ENCODE measurements at places on chromosomes 1 and 21.

DNA sequence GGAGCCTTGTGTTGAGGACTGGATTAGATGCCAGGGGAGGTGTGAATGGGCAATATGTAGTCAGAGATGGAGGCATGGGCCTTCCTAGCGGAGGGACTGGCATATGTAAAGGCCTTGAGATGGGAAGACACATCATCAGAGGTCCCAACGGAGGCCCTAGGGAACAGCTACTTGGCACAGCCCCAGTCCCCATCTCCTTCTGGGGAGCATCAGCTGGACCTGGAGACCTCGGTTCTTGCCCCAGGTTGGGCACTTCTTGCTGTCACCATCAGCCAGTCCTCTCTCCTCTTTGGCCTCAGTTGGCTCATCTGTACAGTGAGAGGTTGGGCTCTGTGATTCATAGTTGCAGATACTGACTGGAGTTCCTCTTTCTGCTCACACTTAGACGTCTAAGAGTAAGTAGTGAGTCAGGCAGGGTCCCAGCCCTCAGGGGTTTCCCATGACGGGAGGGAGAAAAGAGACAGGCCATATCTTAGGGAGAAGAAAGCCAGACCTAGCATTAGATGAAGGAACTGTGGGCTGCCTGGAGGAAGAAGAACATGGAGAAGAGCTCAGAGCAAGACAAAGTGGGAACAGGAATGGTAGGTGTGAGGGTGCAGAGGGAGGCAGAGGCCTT is 3.4 kb upstream of the MARCKSL1 start:
- DNase-seq = no peak

DNA sequence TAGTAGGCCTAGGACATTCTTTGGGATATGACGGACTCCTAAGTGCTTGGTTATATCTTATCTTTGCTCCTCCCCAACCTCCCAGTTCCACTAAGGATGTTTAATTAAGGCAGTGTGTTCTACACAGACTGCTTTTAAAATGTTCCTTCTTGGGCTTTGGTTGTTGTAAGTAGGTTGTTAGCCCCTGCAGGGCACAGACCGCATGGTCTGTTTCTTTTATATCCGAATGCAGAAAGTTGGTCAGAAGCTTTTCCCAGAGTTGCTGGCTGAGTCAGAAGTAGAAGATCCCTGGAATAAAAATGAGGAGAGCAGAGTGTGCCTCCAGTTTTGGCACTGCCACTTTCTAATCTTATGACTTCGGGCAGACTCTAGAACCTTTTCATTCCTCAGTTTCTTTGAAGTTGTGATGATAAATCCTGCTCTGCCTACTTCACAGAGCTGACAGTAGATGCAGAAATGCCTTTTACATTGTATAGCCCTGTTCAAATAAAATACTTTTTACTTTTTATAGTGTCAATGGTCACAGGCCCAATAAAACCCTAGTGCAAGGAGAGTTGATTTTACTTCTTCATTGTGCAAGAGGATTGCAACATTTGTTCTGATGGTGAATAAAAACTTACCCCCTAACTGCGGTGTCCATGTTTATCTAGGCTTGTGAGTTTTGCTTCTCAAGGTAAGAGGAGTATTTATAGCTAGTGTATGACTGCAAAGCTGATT is 18.4 kb downstream of the FMN2 start:
- DNase-seq = no peak

DNA sequence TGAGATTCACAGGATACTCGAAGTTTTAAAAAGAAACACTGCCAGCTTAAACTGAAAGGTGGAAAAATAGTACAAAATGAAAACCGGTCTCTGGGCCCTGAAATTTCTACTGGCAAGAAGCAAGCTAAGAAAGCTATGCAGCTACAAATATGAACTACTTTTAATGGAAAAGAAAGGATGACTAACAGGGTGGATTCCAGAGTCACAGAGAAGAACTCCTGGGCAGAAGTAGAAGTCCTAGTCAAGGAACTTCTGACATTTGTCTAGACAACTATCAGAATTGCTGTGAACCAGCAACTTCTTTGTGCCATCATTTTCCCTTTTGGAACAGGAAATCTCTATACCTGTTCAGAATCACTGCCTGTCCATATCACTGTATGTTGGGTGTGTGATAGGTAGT is 38.1 kb downstream of the CD160 start:
- DNase-seq = no peak

DNA sequence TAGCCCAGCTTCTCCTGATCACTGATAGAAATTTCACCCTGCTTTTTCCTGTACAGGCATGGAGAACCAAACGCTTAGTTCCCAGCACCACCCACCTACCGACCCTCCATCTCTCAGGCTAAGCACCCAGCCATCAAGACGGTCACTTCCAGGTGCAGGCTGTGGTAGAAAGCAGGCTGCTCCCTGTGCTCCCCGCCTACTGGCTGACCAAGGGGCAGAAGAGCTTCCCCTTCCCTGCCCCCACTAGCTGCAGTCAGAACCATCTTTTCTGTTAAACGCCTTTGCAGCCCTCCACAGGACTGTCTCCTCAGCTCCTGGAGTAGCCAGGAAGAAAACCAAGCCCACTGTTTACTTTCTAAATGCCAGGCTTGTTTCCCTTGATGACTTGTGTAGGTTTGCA is 23.0 kb downstream of the SPATA46 start:
- DNase-seq = no peak

DNA sequence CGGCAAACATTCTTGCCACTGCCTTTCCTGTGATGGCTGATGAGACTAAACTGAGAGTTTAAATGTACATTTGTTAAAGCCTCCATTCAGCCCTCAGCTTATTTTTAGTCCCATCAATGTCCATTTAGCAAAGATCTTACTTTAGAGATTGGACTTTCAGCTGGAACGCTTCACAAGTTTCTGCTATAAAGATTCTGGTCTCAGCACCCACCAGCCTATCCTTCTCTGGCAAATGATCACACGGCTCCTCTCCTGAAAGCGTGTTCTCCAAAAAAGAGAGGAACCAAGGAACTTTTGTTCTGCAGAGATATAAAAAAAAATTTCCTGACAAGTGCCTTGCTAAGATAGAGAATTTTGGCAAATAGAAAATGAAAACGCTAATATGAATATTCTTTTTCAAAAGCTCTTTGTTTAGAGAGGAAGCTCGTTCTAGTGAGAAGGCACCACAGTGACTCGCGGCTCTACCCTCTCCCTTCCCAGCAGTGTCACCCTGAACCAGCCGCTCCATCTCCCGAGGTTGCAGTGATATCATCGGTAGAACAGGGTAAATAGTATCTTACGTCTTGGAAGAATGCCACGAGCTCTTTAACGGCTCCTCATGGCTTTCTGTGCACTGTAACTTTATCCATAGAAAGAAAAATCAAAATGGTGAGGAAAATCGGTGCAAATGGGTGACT is 200.2 kb downstream of the APP start:
- no peak for DNase-seq

DNA sequence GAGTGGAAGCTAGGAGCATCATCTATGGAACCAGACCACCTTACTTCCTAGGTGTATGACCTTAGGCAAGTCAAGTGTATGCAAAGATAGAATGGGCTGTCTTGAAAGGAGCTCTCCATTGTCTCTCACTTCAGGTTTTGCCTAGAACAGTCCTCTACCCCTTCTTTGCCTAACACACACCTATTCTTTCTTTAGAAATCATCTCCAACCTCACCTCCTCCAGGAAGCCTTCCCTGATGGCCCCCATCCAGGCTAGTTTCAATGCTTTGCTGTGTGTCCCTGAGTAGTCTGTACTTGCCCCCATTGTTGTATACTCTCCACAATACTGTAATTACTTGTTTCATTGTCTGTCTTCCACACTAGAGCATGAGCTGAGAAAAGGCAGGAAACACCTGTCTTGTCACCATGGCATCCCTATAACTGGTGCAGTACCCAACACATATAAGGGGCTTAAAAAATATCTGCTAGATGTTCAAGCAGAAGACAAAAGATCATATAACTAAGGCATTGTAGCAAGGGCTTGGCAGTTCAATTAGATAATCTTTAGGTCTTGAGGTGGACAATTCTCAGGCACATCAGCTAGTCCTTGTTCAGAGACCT is 83.0 kb downstream of the RRAGC start:
- no peak for DNase-seq

- no peak for DNase-seq
Measured at GRCh38 chr1:3164671-3165070, 95.7 kb downstream of the PRDM16 start.

- DNase-seq = no peak
Measured at GRCh38 chr1:42853116-42853884, 6.9 kb downstream of the ZNF691 start.

DNA sequence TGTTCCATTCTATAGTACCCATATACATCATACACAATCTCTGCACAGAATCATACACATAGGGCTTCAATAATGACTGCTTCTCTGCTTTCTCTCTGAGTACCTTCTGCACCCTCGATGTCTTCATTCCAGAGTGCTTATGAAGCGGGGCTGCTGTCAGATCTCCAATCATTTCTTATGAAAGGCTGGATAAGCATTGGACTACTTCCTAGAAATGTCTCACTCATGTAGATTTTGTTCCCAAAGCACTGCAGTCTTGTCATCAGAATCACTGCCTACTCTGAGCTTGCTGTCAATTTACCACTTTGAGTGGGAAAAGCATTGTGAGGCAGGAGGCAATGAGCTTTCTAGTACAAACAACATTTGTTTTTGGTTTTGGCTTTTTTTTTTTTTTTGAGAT is 179.0 kb downstream of the SLC35F3 start:
- DNase-seq = no peak

DNA sequence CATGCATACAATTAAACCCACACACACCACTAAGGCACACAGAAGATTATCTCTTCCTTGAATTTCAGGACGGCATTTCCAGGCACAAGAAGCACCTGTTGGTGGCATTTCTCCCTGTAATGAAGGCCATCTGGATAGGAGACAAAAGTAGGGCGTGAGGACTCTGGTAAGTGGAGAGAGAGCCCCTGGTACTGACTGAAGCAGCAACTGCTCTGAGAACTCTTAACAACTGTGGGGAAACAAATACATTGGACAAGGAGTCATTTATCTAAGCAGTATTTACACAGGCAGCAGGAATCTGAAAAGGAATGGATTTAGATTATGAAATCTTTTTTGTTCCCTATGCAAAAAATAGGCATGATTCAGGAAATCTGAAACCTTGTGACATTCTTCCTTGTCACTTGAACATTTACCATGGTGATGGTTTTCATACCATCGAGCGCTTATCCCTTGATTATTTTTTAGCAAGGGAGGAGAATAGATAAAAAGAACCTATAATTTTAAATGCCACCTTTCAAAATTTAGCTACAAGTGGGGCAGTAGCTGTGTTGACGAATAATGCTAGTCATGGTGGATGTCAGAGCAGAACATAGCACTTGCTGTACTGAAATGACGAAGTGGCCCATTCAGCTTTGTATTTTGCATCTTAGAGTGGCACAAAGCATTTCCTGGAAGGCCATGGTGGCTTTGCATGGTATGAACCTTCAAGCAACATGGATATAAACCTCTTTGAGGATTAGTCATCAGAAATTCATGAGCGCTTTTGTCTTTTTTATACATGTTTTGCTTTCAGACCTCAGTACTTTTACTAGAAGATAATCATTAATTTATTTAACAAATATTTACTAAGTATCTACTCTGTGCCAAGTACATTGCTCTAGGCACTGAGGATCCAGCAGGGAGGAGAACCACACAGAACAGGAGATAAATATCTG is 362.0 kb downstream of the ADGRL2 start:
- DNase-seq = no peak
